ENCODE measurements at places on chromosomes 4 and X.

- DNase-seq: no peak
These were observed 18.5 kb downstream of the EPHA5 start for GRCh38 chr4:65651751-65652150.

DNA sequence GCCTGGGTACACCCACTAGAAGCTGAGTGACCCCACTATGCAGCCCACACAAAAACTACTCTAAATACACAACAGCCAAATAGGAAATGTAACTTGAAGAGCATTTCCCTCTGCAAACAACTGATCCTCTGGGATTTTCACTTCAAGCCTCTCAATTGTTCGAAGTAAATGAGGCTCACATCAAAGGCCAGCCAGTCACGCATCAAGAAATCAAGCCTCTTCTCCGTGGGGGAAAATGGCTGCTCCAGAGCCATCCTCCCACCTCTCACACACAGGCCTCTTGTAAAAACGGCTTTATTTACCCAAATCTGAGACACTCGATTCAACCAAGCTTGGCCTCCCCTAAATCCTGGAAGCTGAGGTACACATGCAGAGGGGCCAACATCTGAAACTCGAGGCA, 14.3 kb downstream of the PCDH19 start:
- no peak for DNase-seq

DNA sequence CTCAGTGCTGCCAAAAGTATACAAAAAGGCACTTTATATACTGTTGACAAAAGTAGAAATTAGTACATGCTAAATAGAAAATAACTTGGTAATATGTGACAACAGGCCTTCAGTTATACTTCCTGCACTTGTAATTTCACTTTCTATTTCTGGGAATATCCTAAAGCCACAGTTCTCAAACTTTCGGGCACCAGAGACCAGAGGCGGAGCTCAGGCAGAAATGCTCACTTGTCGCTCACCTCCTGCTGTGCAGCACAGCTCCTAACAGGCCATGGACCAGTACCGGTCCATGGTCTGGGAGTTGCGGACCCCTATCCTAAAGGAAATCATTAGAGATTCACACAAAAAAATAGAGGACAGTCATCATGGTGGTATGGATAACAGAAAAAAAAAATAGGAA, 25.7 kb downstream of the ACSL4 start:
- no peak for DNase-seq

- peak; percentile 14 for DNase-seq
These were observed 775 bp downstream of the KCTD8 start for GRCh38 chr4:44447563-44448504.

DNA sequence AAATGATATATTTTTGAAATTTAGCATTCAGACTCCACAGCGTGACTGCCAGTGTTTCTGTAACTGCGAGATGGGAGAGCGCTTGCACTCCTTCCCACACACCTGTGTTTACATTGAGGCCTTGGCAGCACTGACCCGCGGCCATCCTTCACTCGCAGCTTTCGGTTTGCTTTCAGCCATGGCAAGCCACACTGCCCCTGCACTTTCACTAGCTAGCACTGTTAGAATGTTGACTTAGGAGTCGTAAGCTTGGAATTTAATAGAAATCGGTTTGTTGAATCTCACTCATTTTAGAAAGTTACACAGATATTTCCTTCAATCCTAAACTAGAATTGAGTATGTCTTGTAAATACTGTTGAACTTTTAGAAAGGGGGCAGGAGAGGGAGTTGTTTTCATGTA, 136.2 kb downstream of the CFAP299 start:
- DNase-seq: no peak

DNA sequence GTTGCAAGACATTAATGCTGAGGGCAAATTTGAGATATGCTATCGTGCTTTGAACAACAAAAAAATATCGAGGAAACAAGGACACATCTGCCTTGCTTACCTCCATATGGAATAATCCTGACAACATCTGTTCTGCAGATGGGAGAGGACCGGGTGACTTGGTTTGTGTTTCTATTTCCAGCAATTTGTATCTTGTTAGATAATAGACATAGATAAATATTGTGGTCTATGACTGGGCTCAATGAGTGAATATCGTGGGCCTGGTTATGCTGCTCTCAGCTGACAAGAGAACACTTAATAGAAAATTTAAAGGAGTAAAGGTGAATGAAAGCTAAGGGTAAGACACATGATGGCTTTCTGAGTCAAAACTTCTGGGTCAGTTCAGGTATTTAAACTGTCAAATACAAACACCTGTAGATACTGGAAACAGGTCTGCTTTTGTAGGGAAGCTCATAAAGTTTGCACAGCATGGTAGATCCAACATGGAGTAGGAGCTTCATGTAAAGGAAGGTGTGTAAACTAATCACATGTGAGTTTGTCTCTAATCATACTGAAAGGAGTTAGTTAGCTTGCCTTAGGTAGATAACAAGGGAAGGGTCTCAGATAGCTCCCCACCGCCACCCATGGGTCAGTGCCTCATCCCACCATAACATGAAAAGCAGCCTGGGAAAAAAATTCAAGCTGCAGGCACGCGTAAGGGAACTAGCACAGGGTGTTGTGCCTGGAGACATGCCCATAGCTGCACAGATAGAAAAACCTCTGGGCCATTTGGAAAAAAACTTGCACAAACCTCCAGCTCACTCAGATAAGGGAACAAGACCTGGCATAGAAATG, 904.1 kb upstream of the EPHA5 start:
- no peak for DNase-seq

DNA sequence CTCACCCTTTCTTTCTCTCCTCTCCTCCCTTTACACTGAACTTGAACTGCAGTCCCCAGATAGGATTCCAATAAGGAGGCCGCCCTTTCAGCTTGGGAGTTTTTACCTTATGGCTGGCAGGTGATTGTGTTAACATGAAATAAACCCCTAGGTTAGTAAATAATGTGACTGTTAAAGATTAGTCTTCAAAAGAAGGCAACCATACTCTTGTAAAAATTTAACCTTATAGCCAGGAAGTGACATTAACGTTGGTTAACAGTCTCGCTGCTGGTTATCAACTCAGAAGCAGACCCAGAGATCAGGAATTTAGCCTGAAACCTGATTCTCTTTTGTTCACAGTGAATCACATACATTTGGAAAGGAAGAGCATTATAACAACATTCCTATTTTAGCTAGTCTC, 15.2 kb downstream of the FHDC1 start:
- DNase-seq: no peak

DNA sequence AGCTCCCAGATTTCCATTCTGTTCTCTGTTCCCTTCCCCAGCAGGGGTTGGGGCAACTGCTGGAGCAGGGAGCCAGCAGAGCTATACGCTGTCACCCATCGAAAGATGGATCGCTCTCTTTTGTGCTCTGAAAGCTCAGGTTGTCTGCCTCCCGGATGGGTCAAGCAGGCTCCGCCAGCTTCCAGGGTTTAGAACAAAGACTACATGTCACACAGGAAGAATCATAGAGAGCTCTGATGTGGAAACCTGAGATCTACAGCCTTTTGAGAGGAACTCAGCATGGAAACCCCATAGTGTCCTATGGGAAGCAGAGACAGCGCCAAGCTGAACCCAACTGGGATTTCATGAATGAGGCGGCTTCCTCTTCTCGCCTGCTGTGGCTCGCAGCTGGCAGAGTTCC, 205.4 kb downstream of the HS3ST1 start:
- DNase-seq: no peak

DNA sequence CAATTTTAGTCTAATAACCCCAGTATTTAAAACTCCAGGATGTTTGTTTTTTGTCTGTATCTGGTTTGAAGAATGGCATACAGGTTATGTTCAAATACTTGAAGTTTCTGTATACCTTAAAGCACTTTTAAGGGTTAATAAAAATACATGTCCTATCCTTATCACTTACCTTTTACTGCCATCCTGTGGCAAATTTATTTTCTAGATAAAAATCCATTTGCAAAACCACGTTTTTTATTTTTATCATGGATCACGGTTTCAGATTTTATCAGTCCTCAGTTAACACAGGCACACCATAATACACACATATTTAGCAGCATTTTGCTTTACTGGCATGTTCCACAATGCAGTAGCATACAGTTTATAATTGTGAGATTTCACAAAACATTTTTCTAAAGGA, 113.3 kb upstream of the H2AZ1 start:
- DNase-seq: no peak

- DNase-seq: no peak
These were observed 595.7 kb upstream of the EPHA5 start for GRCh38 chr4:66266035-66266434.

- DNase-seq: no peak
These were observed 145.5 kb upstream of the NAP1L5 start for GRCh38 chr4:88843067-88843685.

DNA sequence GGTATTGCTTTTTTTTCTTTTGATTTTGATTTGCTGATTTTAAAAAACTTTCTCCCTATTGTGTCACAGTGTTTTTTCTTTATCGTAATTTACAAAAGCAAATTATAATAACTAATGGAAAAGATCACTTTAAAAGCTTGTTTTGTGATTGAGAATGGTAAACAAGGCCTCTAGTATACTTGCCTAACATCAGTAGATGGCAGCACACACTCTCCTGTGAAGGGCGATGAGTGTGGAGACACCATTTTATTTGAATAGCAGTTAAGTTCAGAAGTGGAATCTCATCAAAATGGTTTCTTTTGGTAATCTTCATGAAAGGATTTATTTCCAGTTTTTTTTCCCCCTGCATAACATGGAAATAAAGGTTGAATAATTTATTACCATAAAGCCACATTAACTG, 72.3 kb downstream of the PAK3 start:
- DNase-seq: no peak

DNA sequence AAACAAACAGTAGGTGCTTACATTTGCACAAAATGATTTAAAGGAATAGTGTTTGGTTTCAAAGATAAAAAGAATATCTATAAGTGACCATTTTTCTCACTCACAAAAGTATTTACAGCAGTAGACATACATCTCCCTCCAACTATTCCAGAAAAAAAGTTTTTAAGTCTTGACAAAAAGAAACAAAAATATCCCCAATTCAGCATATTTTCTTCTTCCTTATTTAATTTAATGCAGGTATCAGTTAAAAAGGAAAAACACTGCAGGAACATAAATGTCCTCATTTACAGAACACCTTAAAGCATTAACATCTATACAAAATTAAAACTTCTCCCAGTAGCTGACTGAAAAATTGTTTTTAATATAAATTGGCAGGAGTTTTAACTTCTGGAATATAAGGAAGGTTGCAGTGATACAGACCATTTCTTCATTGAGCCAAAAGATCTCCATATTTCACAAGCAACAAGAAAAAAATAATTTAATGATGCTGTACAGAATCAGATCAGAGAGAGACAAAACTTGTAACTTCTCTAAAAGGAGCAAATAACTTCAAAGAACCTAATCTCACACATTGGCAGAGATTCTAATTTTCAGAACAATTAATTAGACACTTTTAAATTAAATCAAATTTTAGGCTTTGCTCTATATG, 4.3 kb downstream of the MAB21L2 start:
- no peak for DNase-seq

- no peak for DNase-seq
These were observed 337.3 kb upstream of the HS3ST1 start for GRCh38 chr4:11765849-11766453.

- no peak for DNase-seq
These were observed 34.1 kb downstream of the DLG3 start for GRCh38 chrX:70478526-70479245.

- DNase-seq: no peak
These were observed 16.4 kb downstream of the INTS6L start for GRCh38 chrX:135536877-135537276.

- DNase-seq: no peak
These were observed 22.7 kb upstream of the MSN start for GRCh38 chrX:65644621-65645289.

- no peak for DNase-seq
These were observed 36.1 kb downstream of the ZCCHC13 start for GRCh38 chrX:74340051-74340450.

DNA sequence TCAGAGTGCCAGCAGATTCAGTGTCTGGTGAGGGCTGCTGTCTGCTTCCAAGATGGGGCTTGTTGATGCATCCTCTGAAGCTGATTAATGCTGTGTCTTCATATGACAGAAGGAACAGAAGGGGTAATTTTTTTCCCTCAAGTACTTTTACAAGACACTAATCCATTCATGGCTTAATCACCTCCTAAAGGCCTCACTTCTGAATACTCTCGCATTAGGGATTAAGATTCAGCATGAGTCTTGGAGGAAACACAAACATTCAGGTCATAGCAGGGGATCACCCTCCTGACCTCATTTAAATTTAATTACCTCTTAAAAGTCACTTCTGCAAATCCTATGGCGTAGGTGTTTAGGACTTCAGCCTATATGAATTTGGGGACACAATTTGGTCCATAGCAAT, 1145.5 kb upstream of the PCDH10 start:
- no peak for DNase-seq

- DNase-seq: no peak
These were observed 20.2 kb downstream of the GPAT3 start for GRCh38 chr4:83556006-83556707.

DNA sequence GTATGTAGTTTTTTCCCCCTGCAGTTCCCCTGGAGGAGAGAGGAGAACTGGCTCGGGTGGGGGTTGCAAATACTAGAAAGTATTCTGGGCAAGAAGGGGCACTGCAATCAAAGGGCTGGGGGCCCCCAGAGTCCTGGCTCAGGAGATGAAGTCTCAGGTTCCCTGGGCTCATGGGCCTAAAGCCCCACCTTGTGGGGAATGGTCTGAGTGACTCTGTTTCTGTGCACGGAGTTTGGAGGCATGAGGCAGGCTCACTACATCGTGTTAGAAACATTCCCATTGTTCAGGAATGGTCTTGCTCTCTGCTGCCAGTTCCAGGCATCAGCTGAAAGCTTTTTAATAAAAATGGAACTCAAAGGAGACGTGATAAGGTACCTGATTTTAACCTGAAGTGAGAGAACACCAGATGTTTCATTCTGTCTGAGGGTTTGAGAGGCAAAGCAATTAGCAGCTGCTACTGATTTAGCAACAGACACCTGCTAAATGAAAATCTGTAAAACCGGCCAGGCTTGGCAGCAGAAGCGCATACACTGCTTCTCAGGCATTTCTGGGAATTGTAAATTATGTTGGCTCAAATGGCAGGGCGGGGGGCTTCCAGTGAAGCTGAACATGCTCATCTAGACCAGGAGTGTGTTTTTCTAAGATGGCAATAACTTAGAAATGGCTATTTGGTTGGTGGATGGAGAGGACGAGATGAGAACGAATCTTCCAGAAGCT, 122.7 kb downstream of the TMEM164 start:
- no peak for DNase-seq

GRCh38 chrX:55801811-55802210, 84.3 kb downstream of the RRAGB start:
- no peak for DNase-seq

DNA sequence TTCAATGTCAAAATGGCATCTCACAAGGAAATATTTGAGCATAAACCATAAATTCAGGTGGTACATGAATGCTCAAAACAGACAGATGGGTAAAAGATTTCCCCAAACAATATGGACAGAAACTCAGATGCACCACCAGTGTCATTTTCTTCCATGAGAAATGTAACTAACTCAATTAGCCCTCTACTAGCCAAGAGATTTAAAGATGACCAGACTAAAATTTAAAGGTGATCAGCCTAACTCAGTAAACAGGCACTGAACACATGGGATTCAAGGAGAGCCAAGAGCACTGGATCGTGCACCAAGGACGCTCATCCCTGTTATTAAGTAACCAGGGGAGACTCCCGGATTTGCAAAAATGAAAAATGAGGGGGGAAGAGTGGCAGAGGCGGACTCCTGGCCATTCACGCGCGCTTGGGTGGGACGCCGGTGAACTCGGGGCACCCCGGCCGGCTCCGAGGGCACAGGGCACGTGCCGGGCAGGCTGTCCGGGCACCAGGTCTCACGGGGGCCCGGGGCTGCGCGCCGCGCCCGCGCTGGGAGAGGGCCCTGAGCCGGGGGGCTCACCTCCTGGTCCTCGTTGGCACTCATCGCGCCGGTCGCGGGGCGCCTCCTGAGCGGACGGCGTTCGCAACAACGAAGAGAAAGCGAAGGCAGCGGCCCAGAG, 490 bp downstream of the RWDD4 start:
- no peak for DNase-seq

All from activated T-cell treated with anti-CD3 and anti-CD28 coated beads, Interleukin-2, amount 50 U/mL, for 1 hour (primary cell).